Activated CD8-positive, alpha-beta memory T cell treated with anti-CD3 and anti-CD28 coated beads, Interleukin-2, amount 50 U/mL, for 4 hours (primary cell): ENCODE measurements at places on chromosomes 6 and 20.

DNA sequence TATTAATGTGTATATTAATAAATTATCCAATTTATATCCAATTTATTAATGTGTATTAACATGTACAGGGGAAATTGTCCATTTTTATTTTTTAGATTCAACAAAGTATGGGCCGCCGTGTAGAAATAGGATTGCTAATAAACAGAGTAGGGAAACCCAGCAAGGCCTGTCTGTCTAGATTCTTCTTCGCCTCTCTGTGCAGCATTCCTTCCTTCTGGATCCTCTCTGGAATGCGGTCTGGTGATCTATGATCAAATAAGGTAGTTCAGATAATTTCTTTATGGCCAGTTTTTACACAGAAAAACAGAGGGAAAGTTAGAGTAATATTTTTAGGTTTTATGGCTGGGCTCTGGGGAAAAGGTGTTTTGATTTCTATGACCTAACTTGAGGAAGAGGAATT lies 19.9 kb upstream of the HFE start:
- no peak for DNase-seq

DNA sequence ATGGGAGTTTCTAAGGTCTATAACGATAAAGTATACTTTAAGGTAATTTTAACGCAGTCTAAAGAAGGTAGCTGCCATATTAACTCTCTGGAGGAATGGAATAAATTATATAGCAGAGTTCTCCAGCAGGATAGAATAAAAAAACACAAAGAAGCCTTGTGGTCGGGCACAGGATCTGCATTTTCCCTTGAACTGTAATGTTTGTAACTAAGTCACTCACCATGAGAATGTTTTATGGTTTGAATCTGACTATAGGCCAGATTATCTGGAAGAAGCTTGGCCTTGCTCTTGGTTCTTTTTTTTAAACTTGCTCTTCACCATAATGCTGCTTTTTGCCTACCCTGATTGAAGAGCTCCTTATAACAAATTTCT lies 238.8 kb upstream of the NOX3 start:
- DNase-seq = no peak

GRCh38 chr6:108186226-108186625 lies 20.4 kb downstream of the NR2E1 start:
- DNase-seq = no peak

- no peak for DNase-seq
These were observed 89.2 kb upstream of the BCLAF1 start for GRCh38 chr6:136378888-136379287.

DNA sequence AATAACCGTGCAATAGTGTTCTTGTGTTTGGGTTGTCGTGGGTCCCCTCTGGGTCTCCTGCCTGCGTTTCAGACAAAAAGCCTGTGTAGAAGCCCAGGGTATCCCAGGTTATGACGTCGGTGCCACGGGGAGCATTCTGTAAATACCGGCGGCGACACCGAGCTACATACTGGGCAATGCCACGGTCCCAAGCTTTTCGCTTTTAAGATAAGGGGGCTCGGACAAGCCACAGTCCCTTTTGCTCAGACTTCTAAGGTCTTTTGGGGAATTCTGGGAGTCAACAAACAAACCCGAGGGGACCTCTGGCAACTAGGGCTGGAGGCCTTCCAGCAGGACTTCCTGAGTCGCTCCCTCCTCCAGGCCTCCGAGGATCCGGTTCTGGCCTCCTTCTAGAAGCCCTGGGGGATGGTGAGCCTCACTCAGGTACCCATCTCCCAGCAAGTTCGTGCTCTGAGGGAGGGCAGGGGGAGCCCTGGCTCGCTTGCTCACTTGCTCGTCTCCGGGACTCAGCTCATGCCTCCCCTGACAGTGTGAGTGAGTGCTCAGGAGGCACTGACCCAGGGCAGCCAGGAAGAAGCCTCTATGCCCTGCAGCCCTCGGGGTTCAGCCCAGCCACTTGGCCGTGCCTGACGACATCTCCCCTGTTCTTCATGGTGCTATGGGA lies 62.4 kb upstream of the MRPS10 start:
- no peak for DNase-seq

DNA sequence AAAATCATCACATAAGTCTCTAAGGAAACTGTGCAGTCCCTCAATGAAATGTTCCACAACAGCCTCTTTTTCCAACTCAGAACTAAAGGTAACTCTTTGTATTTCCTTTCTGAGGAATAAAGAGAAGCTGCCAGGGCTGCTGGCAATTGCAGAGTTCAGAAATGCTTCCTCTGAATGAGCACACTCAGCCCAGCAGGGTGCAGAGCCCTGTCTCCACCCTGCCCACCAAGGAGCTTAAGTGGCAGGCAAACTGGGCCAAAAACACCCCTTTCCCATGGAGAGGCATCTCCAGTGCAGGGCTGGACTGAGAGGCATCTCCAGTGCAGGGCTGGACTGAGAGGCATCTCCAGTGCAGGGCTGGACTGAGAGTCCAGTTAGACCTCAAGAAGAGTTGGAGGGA lies 255.4 kb downstream of the GMPR start:
- DNase-seq = no peak

DNA sequence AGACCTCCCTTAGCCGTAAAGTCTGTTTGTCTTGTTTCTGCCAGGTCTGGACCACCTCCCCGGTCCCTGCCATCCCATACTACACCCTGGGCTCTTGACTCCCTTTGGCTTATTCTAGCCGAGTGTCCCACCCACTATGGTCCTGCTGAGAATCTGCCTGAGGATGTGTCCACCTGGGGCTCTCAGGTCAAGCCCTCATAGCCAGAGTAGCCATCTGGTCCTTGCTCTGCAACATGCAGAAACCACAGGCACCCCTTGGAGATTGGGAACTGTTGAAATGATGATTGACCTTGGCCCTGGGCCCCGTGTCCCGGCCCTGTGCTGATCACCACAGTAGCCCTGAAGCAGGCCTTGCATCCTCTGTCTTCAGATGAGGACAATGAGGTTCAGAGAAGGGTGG lies 44.0 kb downstream of the VSTM2L start:
- DNase-seq = no peak

DNA sequence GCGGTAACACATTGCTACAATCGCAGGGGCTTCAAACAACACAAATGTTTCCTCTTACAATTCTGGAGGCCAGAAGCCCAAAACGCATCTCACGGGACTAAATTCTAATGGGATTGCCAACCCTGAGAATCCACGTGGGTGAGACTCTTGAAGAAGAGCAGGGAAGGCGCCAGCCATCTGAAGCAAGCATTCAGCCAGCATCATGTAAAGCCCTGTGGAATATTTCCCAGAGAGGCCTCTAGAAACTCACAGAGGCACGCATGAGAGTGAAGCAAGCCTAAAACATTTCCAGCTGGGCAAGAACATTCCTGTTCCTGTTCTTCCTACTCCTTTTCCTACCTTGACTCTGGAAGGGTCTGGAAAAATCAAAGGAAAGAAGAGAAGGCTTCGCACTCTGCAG lies 19.6 kb upstream of the FNDC1 start:
- DNase-seq = no peak

GRCh38 chr20:47642118-47642517 lies 140.4 kb downstream of the NCOA3 start:
- DNase-seq = no peak

- DNase-seq = no peak
These were observed 39.2 kb downstream of the CDH4 start for GRCh38 chr20:61291166-61291829.

DNA sequence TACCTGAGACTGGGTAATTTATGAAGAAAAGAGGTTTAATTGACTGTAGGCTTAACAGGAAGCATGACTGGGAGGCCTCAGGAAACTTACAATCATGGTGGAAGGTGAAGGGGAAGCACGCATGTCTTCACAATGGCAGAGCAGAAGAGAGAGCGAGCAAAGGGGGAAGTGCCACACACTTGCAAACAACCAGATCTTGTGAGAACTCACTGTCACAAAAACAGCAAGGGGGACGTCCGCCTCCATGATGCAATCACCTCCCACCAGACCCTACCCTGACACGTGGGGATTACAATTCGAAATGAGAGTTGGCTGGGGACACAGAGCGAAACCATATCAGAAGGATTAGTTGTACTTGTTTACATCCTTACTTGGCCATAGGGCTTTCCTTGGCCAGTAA lies 49.7 kb downstream of the FIG4 start:
- DNase-seq = no peak

GRCh38 chr6:79239536-79240168 lies 5.2 kb upstream of the HMGN3 start:
- DNase-seq = no peak

- DNase-seq = no peak
These were observed 151.1 kb downstream of the TRIM27 start for GRCh38 chr6:28772480-28773381.

DNA sequence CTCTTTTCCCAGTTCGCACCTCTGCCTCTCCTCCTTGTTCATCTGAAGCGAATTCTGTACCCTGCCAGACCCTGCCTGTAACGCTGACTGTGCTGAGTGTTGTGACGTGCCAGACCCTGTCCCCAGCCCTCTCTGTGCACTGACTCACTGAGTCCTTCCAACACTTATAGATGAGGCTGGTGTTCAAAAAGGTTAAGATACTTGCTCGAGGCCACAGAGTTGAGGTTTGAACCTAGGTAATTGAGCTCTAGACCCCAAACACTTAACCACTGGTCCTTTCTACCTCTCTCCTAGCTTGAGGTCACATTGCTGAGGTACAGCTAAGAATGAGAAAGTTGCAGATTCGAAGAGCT lies 45.7 kb upstream of the NEDD9 start:
- DNase-seq = peak; percentile 37

DNA sequence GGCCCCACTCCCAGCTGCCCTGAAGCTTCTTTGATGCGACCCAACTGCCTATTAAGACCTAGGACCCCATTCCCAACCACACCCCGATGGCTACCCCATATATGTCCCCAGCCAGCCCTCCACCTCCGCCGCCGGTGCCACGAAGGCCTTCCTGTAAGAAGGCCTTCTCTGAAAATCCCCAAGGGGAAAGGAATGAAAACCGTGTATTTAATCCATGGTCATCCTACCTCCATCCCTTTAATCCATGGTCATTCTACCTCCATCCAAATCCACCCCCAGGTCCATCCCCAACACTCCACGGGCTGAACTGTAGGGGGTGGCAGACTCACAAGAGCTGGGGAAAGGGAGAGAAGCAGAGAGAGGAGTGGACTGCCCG lies 545 bp upstream of the VSX1 start:
- no peak for DNase-seq

- no peak for DNase-seq
These were observed at the start of gene SLC22A16 for GRCh38 chr6:110476046-110476849. TSS of gene SLC22A16 (minus strand) at chr6:110476613. CDS start at chr6:110476574, 39 bp downstream.

DNA sequence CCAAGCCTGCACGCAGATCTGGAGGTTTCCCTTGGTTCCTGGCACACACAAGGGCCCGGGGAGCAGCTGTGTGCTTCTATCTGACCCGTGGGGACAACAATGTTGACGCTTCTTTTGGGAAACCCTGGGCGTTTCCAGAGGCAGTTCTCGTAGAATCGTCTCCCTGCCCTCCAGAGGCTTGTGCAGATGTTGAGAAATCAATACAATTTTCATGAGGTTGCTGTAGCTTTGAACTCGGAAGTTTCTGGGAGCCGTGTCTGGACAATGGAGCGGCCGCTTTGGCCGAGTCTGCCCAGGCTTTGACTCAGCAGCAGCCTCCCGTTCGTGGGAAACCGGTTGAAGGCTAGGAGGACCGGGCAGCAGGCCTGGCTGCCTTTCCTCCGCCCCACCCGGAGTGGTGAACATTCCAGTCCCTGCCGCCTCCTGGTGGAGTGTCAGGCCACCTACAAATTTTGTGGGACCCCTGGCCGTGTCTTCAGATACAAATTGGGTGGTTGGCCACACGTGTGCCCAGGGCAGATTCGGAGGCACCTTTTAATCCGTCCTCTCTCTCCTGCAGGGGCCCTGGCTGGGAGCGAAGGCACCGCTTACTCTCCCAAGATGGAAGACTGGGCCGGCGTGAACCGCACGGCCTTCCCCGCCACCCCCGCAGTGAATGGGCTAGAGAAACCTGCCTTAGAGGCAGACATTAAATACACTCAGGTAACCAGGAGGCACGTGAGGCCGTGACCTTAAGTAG lies 2.7 kb downstream of the PAX1 start:
- DNase-seq = no peak

DNA sequence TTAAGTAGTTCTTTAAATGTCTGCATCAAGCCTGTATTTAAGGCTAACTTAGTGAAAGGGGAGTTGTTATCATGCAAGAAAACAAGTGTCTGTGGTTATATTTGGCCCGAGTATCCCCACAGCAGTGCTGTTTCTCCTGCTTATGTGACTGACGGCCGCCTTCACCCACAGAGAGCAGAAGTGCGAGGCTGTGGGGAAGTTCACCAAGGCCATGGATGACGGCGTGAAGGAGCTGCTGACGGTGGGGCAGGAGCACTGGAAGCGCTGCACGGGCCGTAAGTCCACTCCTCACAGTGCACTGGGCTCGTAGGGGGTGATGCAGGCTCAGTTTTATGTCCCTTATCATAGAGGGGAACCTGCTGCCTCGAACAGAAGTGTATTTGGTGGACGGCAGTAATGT lies 53.2 kb upstream of the SYNJ2 start:
- no peak for DNase-seq

DNA sequence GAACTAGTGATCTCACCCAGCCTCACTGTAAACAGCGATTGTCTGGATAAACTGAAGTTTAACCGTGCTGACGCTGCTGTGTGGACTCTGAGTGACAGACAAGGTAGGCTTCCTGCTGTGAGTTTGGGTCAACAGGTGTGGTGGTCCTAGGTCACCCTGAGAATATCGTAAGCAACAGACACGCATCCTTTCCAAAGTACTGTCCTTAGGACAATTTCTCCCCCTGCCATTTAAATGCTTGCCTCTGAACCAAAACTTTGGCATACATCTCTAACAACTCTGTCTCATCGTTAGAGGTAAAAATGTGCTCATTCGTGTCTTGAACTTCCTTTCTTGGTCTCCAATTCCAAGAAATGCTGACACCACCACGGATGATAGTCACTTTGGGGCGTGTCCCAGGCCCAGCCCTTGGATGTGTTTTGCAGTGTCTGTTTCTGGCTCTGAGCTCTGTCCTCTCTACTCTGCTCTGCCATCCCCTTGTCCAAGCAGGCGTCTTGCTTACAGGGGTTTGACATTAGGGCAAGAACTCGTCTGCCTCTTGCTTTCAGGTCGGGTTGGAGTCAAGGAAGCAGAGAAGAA lies 95.5 kb downstream of the EYA2 start:
- no peak for DNase-seq

DNA sequence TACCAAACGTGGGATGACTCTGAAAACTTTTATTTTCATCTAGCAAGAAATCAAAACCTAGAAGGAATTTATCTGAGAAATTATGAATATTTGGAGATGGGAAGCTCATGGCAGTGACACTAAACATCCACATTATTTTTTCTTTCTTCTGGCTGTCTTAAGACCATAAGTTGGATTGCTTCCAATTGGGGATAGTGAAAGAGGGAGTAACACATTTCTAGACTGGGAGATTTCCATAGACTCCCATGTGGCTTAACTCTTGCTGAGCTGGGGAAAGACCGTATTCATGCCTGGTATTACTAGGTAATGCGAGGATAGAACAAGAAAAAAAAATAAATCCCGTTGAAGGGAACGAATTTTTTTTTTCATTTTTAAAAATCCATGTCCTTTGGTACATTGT lies 120.0 kb downstream of the UTRN start:
- no peak for DNase-seq
